ENCODE measurements at places on chromosomes 12 and 14. TPM values are rescaled to one million over a fixed set of nuclear protein-coding genes. Genes with fewer than 3 reads are reported as not detected.
A peak's percentile ranks its signal among the peaks of the same experiment; 100 is the strongest.

DNA sequence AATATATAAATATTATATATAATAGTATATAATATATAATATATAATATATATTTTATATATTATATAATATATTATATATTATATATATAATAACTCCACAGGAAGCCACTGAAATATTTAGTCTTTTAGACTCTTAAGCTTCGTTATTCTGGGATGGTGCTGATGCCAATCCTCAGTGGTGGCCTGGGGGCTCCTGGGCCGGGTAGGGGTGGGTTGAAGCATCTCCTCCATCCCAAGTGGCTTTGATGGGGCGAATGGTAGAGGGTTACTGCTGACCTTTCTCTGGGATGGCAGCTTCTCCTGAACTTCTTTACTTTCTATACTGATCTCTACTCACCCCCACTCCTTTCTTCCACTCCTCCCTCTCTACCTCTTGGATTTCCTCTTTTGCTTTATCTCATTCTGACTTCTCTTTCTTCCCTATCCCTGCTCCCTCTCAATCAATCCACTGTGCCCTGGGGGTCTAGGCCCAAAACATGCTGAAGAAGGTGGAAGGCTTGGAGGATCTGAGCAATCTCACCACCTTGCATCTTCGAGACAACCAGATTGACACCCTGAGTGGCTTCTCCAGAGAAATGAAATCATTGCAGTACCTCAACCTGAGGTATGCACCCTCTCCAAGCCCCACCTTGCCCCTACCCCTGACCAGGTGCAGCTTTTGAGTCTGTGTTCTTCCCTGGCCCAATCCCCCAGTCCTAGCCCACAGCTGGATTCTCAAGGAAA is 4.8 kb upstream of the ENO2 start:
- DNase-seq: no peak
- H3K4me3 ChIP-seq: no peak overlapping the region
- no peaks in the 10 kb centered on the region for H3K27me3 ChIP-seq

- no peaks in the 10 kb centered on the region for H3K36me3 ChIP-seq
- H3K4me1 ChIP-seq: peaks cover 3% of the 10 kb centered on the region
- H3K27me3 ChIP-seq: peaks cover 4% of the 10 kb centered on the region
- DNase-seq: no peak
- H3K27ac ChIP-seq: no peak overlapping the region
Observed at GRCh38 chr14:96403409-96403808, 11.5 kb downstream of the AK7 start.

GRCh38 chr14:92635896-92636295 is 112.5 kb downstream of the LGMN start:
- H3K4me3 ChIP-seq: no peak overlapping the region
- peak overlapping the region; percentile 8 for H3K27ac ChIP-seq
- DNase-seq: no peak
- H3K36me3 ChIP-seq: peaks cover 5% of the 10 kb centered on the region
- H3K27me3 ChIP-seq: no peaks in the 10 kb centered on the region

CHURC1 gene
- 89.7 TPM for total RNA-seq

- no peaks in the 10 kb centered on the region for H3K36me3 ChIP-seq
- H3K4me3 ChIP-seq: no peak overlapping the region
- no peak overlapping the region for H3K27ac ChIP-seq
- no peaks in the 10 kb centered on the region for H3K27me3 ChIP-seq
- no peaks in the 10 kb centered on the region for H3K4me1 ChIP-seq
Observed at GRCh38 chr12:58314610-58315009, 373.2 kb downstream of the ATP23 start.

DNA sequence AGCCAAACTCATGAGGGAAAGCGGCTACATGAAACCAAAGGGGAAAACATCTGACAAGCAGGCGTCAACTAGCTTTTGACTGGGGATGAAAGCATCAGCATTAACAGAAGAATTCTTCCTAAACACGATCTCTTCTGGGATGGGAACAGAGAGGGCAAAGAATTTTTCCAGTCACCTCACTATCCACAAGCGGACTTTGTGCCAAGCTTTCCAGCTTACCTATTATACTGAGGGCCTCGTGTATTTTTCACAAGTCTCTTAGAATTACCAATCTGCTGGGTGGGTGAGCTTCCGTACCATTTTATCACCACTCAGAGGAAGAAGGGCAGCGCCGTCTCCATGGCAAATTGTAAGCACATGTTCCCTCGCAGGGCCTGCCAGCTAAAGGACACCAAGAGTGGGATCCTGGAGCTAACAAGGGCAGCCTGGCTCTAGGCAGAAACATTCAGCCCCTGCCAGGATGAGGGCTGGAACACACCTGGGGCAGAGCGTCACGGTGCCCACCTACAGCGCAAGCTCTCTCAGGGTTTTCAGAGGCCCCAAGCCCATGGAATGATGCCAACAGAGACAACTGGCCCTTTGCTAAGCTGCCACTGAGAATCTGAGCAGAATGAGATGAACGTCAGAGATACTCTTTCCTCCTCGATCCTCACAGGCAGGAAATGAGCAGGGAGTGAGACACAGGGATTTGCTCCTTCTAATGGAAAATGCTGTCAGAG is 74.6 kb downstream of the CHGA start:
- no peak overlapping the region for H3K27ac ChIP-seq
- H3K36me3 ChIP-seq: peaks cover 2% of the 10 kb centered on the region
- no peak overlapping the region for H3K4me3 ChIP-seq

LMO3 gene
- total RNA-seq: not detected

DNA sequence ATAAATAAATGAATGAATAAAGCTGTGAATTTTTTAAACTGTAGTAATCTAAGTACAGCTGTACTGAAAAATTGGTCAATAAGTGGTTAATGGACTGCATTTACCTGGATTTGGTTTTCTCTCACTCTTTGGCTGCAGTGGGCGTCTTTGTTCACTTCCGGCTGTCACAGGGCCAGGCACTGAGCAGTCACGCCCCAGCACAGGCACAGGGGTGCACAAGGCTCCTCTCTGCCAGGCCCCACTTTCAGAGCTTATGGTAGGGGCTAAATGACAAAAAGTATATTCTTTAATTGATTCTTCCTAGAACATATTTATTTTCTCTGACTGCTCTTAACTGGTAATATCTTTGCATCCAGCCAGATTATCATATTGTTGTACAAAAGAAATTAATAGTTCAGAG is 70.6 kb upstream of the DYNC1H1 start:
- no peaks in the 10 kb centered on the region for H3K27me3 ChIP-seq
- H3K36me3 ChIP-seq: peaks cover 22% of the 10 kb centered on the region
- H3K4me1 ChIP-seq: no peaks in the 10 kb centered on the region
- DNase-seq: no peak
- H3K4me3 ChIP-seq: no peak overlapping the region

DNA sequence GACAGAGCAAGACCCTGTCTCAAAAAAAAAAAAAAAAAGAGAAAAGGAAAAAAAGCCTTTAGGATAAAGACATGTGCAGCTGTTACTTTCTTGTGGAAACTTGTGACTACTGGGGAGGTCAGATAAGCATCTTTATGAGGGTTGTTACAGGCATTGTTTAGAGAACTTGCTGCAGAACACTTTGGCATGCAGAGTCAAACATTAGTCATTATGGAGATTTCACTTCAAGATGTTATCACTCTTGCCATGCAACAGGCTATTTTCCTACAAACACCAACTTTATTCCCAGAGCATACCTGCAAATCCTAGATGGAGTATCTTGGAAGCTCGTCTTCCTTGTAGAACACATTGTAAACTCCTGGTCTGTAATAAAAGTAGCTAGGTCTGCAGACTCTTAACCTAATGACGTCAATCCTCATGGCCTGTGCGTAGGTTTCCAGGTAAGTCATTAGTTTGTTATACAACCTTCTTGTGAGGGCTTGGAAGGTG is 36.3 kb upstream of the WDR89 start:
- no peaks in the 10 kb centered on the region for H3K4me1 ChIP-seq
- no peak for DNase-seq
- H3K27ac ChIP-seq: no peak overlapping the region
- H3K36me3 ChIP-seq: peaks cover 16% of the 10 kb centered on the region
- H3K4me3 ChIP-seq: no peak overlapping the region

LBHD2 gene
- not detected for total RNA-seq

DNA sequence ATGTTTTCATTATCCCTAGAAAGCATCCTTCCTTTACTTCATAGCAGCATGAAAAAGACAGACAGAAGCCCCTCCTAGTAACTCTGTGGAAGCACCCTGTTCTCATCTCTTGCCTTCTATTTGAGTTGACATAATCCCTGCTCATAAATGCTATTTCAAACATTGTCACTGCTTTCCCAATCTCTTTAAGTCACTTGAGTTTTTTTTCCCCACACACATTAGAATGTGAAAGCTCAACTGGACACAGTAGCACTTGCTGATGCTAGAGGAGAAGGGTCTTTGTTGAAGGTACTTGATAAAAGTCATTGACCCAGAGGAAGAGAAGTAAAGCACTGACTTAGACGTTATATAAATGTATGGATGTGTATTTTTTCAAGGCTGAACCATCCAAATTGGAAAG is 3.0 kb downstream of the E2F7 start:
- peaks cover 48% of the 10 kb centered on the region for H3K4me1 ChIP-seq
- peaks cover 4% of the 10 kb centered on the region for H3K27me3 ChIP-seq
- DNase-seq: no peak
- H3K36me3 ChIP-seq: peaks cover 52% of the 10 kb centered on the region
- peak overlapping the region; percentile 9 for H3K4me3 ChIP-seq

ARHGEF25 gene
- 1.3 TPM for total RNA-seq

RBMS2 gene
- total RNA-seq: 14.5 TPM

WDHD1 gene
- 37.9 TPM for total RNA-seq

DNA sequence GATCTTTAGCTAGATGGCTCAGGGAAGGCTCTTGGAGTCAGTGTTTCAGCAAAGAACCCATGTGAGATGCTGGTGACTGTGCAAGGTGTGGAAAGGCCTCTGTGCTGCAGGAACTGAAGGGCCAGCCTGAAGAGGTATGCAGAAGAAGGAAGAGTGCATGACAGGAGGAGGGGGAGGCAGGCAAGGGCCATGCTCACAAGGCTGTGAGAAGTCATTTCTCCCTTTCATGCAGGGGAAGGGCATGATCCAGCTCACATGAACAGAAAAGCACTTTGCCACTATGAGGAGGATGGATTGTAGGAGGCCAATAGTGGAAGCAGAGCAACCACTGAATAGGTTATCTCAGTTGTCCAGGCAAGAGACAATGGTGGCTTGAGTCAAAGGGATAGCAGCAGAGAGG is 83.7 kb downstream of the SSPN start:
- peaks cover 3% of the 10 kb centered on the region for H3K27me3 ChIP-seq
- DNase-seq: no peak
- H3K36me3 ChIP-seq: no peaks in the 10 kb centered on the region
- no peak overlapping the region for H3K4me3 ChIP-seq
- no peak overlapping the region for H3K27ac ChIP-seq
- H3K4me1 ChIP-seq: peaks cover 7% of the 10 kb centered on the region

DNA sequence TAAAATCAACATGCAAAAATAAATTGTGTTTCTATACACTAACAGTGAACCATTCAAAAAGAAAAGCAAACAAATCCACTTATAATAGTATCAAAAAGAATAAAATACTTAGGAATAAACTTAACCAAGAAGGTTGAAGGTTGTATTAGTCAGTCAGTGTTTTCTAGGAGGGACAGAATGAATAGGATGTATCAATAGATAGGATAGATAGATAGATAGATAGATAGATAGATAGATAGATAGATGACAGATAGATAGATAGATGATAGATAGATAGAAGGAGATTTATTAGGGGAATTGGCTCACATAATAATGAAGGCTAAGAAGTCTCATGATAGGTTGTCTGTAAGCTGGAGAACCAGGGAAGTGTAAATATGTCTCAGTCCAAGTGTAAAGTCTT is 37.2 kb upstream of the MON2 start:
- no peak overlapping the region for H3K4me3 ChIP-seq
- H3K27me3 ChIP-seq: peaks cover 48% of the 10 kb centered on the region
- peaks cover 2% of the 10 kb centered on the region for H3K4me1 ChIP-seq
- H3K27ac ChIP-seq: no peak overlapping the region
- H3K36me3 ChIP-seq: peaks cover 6% of the 10 kb centered on the region

SUOX gene
- total RNA-seq: 8.1 TPM

ACSS3 gene
- total RNA-seq: not detected

- H3K27me3 ChIP-seq: no peaks in the 10 kb centered on the region
- H3K27ac ChIP-seq: peak overlapping the region; percentile 97
- peaks cover 27% of the 10 kb centered on the region for H3K36me3 ChIP-seq
- peak overlapping the region; percentile 100 for H3K4me3 ChIP-seq
- peaks cover 47% of the 10 kb centered on the region for H3K4me1 ChIP-seq
Observed at GRCh38 chr12:56126732-56127239, 1.3 kb upstream of the ESYT1 start.

Data from activated naive CD8-positive, alpha-beta T cell treated with anti-CD3 and anti-CD28 coated beads, Interleukin-2, amount 10 ng/mL, durations not matched to agents 7 days and 5 days (primary cell).